ENCODE measurements at places on chromosomes 16 and 17.

DNA sequence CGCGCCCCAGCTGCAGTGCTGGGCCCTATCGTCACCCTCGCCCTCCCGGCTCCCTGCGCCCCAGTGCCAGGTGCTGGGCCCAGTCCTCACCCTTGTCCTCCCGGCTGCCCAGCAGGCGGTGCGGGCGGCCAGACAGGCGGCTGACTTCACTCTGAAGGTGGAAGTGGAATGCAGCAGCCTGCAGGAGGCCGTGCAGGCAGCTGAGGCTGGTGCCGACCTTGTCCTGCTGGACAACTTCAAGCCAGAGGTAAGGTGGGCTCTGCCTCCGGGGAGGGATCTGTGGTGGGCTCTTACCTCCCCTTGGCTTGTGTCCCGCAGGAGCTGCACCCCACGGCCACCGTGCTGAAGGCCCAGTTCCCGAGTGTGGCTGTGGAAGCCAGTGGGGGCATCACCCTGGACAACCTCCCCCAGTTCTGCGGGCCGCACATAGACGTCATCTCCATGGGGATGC is 17.9 kb downstream of the QPRT start:
- no peak for DNase-seq

DNA sequence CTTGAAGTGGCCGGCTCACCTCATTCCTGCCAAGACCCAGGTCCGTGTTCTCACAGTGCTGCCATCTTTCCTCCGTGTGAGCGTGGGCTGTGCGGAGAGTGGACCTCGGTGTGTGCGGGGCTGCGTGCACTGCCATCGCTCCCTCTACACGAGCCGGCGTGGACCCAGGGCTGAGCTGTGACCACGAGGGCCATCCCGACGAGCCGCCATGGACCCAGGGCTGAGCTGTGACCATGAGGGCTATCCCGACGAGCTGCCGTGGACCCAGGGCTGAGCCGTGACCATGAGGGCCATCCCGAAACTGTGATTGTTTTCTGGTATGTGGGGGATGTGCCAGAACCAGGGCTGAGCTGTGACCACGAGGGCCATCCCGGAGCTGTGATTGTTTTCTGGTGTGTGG is 8.9 kb upstream of the MVD start:
- no peak for DNase-seq

DNA sequence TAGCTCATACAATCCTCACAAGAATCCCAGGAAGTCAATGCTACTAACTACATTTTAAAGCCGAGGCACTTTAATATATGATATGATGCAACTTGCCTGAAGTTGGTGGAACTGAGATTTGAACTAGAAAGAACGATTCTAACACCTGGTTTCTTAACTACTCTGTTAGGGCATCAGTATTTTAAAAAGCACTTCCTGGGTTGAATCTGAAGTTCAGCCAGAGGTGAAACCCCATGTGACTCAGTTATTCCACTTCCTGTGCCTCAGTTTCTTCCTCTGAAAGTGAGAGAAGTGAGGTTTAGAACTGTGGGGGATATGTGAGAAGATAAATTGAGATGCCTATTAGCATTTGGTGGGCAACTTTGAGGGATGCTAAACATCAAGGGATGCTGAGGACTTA is 129.4 kb upstream of the ANKFN1 start:
- no peak for DNase-seq

DNA sequence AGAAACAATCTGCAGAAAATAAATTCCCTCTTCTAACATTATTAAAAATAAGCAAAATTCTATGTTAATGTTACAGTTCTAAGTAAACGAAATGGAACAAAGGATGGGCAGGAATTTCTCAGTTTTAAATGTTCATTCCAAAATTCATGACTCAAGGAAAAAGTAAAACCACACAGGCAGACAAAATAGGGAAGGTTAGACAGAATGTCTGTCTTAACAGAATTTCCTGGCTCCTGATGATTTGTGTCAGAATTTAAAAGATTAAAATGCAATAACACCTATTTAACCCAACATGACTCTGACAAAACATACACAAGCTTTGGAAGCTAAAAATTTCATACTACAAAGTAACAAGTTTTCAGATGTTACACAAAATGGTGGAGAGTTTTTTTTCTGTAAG is 42.8 kb downstream of the SPOP start:
- no peak for DNase-seq

- DNase-seq, result no peak
Observed at GRCh38 chr16:49419006-49419405, 45.4 kb downstream of the C16orf78 start.

DNA sequence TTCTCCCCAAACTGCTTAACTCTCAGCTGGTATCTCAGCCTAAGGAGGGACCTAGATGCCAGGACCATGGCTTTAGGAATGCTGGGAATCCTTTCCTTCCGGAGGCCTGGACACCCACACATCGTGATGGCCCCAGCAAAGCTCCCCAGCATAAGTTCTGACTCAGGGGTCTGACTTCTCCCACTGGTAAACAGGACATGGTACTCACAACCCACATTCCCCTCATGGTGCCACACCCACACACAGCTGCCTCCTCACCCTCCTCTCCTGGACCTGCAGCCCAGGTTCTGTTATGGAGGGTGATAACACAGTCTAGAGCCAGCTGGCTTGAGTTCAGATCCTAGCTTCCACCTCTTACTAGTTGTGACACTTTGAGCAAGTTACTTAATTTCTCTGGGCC is 719 bp upstream of the RNF227 start:
- DNase-seq, result no peak

- DNase-seq, result no peak
Observed at GRCh38 chr17:28940142-28940541, 11.2 kb downstream of the PHF12 start.

DNA sequence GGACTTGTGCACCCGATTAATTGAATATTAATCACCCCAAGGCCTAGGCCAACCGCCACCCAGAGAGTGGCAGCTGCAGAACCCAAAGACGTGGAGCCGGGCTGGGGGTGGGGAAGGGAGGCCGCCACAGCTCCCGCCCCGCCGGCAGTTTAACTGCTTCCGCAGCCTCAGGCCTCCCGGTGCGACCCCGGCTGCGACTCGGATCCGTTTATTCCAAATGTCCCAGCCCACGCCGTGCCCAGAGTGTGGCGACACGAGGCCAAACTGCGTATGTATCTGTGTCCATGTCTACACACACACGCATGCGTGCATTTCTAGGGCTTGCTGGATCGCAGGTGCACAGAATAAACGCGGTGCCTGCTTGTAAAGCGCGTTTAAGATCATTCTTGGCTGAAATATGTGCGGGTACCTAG is 802 bp upstream of the TOB1 start:
- no peak for DNase-seq

All from CD4-positive, alpha-beta T cell treated with Interleukin-10 for 1 hour (primary cell).